ENCODE measurements at places on chromosomes 6 and 20.

- DNase-seq = no peak
Measured at GRCh38 chr20:4519534-4519933, 202.2 kb upstream of the PRND start.

DNA sequence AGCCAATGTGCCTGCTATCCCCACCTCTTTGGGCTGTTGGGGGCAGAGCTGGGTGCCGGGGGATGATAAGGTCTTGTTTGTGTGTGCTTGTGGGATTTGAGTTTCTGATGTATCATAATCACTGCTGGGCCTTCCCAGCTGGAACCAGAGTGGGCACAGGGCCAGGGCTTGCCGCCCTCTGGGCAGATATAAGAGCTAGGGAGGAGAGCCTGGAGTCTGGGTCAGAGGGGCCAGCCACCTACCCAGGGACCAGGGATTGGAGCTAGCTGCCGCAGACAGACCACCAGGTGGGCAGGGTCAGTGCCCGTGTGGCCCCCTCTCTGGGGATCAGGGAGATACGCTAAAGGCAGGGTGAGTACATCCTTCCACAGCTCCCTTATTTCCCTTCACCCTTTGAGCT, 3.1 kb upstream of the TLDC2 start:
- no peak for DNase-seq

GRCh38 chr6:54861905-54862616, 15.5 kb downstream of the FAM83B start:
- no peak for DNase-seq

DNA sequence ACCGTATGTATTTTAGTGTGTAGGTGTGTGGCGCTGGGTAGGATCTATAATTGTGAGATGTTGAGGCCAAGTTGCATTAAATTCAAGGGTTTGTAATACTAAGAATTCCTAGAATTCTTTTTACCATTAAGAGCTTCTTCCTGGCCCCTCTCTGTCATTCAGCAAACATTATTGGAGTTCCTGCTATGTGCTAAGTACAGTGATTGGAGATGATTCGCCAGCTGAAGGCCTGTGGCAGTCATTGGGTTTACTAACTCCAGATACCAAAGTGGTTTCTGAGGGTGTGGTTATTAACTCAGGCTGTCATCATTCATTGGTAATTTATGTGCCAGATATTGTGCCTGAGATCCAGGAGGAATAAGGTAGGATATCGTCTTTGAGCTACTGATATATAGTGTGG, 167.1 kb downstream of the LAMA2 start:
- peak; percentile 13 for DNase-seq

DNA sequence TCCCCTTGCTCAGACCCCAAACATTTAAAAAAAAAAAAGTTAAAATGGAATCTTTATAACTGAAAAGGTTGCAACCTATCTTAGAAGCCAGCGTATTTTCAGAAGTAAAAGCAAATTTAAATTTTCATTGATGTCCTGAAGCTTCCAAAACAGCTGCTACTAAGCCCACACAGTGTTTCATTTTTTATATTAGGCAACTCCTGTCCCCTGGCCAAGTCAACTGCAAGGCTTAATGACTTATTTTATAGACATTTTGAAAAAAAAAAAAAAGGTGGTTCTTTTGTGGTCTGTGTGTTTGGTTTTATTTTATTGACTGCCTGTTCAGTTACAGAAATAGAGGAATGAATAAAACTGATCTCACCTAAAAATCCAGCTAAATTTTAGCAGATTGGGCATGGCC, 13.0 kb downstream of the CFAP61 start:
- DNase-seq = no peak
